ENCODE measurements at places on chromosomes 13 and 19.

DNA sequence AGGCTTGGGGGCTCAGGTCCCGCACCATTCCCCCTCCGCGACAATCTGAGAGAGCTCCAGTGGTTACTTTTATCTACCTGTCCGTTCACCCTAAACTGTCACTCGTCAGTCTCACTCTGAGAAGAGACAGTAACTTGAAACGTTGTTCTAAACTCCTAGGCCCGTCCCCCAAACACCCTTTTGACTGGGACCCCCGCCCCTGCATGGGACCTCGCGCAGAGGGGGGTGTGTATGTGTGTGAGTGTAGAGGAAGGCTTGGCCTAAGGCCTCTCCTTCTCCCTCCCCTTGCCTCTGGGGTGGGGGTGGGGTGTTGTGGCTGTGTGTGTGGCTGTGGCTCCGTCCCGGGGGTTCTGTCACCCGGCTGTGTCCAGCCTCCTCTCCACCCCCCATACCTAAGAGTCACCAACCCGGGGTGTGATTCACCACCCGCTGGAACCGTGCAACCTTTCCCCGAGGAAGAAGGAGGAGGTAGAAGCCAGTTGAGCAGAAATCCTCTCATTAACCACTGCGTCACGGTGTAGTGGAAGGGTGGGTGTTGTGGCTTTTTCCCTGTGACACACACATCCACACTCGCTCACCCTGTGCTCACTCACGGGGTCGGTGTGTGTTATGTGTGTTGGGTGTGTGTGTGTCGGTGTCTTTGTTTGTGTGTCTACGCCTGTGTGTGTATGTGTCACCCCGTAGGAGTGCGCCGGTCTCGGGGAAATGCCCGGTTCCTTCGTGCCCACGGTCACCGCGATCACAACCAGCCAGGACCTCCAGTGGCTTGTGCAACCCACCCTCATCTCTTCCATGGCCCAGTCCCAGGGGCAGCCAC is 2.4 kb downstream of the FOSB start:
- no peak for DNase-seq

DNA sequence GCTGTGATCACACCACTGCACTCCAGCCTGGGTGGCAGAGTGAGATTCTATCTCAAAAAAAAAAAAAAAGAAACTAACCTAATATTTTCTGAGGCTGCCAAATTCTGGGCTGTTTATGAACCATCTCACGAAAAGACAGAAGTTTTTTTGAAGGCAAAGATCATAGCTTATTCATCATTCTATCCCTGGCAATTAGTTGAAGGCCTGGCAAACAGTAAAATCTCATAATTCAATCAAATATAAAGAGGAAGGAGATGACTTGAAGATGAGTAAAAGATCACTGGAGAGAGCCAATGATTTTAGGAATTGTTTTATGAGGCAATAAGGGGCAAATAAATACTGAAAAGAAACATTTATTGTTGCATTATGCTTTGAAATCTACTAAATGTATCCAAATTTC is 216.5 kb downstream of the DCLK1 start:
- no peak for DNase-seq

GRCh38 chr13:113938716-113939115 is 35.2 kb downstream of the C13orf46 start:
- no peak for DNase-seq

DNA sequence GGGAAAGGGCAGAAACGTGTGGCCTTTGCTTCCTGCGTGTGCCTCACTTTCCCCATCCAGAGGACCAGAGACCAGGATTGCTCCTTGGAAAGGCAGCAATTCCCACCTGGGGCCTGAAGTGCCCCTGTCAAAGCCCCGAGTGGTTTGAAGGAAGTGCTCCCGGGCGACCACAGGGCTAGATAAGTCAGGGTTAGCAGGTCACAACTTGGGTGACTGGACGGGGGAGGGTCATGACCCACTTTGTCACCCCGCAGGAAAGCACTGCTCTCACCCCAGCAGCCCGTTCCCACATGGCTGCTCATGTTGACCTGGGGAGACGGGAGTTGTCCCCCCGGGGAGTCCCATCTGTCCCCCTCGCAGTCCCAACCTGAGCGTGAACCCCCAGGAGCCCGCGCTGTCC is 459 bp downstream of the PRAM1 start:
- no peak for DNase-seq

- DNase-seq, result no peak
Measured at GRCh38 chr13:79307433-79307861, 98.6 kb downstream of the RBM26 start.

DNA sequence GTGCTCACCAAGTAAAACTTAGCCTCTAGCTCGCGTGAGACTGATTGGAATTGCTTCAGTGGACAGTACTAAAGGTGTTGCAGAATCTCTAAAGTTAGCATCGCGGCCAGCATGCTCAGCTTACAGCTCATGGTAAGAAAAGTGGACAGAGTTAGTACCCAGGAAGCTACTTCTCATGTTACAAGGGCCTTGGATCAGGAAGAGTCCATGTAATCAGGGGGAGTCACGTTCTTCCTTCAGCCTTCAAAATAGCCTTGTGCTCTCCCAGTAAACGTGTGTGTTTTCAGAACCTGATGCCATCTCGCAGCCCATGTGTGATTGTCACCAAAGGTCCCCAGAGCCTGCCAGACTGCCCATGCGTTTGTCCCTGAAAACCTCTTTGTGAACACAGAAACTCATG is 195.8 kb upstream of the RNF113B start:
- no peak for DNase-seq

DNA sequence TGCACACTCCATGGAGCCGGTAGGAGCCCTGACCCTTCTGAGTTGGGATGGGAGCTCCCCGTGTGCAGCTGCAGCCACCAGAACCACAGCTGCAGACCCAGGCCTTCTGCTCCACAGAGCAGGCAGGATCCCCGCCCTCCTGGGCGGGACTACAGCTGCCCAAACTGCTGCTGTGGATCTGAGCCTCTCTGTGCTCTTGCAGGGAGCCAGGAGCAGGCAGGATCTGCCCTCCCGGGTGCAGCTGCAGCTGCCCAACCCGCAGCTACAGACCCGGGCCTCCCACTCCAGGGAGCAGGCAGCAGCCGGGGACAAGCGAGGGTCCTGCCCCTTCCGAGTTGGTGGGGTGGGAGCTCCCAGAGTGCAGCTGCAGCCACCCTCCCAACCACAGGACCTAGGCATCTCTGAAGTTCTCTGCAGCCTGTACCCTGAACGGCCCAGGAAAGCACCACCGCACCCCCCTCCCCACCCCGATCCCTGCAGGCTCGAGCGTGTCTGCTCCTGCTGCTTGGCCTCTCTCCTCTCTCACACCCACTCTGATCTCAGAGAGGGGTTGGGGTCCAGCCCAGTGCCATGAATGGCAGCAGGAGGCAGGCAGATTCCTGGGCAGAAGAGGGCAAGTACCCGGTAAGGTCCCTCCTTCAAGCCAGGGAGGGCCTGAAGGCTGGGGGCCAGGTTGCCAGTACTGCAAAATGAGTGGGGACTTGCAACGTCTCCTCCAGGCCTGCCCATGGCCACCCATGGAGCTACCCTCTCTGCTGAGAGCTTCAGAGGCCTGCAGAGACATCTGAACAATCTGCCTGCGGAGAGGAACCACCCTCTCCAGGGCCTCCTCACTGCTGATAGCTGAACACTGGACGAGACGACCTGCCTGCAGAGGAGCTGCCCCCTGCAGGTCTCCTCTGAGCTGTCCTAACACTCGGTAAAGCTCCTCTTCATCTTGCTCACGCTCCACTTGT is 16.4 kb upstream of the EMP3 start:
- no peak for DNase-seq

GRCh38 chr13:93045836-93046235 is 180.8 kb upstream of the GPC6 start:
- DNase-seq, result no peak

- no peak for DNase-seq
Measured at GRCh38 chr19:31572102-31572975, 223.1 kb upstream of the TSHZ3 start.

DNA sequence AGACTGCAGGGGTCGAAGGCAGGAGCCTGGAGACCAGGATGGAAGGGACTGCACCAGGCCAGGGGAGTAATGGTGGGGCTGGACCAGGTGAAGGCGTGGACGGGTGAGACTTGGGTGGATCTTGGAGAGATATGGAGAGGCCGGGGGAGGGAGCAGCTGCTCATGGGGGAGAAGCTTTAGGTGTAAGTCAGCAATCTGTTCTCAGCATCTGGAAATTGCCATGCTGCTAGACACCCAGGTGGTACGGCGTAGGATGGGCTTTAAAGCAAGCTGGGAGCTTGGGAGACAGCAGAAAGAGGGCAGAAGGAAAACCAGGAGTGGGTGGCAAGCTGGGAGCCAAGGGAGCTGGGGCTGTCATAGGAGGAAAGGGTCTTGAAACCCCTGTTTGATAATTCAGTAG is 3.0 kb downstream of the CERS4 start:
- no peak for DNase-seq

DNA sequence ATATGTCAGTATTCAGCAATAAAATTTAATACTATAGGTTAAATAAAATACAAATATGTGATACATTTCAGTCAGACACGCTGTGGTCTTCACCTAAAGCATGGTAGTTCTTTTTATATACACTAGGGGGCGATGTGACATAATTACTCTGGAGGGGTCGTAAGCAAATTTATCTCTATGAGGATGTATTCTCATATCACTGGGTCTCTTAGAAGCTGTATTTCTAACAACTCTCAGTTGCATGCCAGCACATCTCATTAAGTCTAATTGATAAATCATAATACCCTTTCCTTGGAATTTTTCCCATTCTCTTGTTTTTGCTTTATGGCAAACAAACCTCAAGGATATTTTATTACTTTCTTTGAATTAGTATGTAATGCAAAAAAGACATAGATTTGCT is 3.9 kb upstream of the PCDH17 start:
- no peak for DNase-seq

DNA sequence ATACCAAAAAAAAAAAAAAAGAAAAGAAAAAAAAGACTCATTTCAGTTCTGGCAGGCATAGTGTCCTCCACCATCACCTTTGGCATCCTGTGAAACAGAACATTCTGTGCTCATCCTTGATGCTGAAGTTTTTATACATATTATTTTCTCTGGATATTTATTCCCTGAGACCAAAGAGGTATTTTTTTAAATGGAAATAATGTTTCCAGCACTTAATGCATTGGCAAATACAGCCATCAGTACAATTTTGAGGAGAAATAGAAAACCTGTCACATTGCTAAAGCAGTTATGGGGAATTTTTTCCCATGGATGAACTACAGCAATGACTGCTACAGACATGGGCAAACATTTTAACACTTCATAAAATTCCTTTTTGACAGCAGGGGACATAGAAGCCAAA is 312.4 kb downstream of the DNAJC15 start:
- no peak for DNase-seq

DNA sequence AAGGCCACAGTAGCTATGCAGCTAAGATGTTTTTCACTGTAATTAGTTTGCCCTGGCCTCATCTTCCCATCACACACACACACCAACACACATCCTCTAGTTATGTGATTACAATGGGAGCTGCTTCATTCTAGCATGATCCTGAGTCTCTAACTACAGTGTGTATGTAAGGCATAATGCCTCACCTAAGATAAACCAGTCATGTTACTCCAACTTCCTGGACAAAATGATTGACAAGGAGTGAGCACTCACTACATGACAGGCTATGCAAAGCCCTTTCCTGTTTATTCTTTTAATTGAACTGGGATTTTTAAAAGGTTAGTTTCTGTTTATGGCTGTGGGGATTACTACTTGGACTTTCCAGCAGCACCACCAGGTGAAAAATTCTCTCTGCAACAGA is 400.8 kb upstream of the ATXN8OS start:
- DNase-seq, result no peak

DNA sequence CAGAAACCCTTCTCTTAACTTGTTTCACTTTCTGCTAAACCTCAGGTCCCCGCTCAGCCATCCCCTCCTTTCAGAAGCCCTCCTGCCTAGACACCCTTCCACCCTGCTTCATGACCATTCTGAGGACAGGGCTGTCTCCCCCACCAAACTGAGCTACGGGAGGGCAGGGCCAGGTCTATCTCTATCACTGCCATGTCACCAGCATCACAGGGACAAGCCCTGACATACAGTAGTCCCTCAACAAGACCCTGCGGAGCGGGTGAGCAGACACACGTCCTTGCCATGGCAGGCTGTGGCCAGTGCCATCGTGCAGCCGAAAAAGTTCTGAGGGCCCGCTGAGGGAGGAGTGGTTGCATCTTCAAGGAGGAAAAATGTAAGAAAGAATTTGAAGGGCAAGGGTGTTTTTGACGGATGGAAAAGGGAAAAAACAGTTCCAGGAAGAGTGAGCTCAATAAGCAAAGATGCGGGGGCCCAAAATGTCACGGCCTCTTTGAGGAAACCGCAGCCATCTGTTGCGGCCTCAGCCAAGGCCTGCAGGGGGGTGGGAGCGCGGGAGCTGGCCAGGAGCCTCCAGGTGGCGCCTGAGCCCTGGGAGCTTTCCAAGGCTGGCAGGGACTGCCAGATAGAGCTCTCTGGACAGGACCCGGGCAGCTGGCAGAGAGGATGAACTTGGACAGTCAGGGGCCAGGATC is 8.1 kb downstream of the PTGIR start:
- no peak for DNase-seq

DNA sequence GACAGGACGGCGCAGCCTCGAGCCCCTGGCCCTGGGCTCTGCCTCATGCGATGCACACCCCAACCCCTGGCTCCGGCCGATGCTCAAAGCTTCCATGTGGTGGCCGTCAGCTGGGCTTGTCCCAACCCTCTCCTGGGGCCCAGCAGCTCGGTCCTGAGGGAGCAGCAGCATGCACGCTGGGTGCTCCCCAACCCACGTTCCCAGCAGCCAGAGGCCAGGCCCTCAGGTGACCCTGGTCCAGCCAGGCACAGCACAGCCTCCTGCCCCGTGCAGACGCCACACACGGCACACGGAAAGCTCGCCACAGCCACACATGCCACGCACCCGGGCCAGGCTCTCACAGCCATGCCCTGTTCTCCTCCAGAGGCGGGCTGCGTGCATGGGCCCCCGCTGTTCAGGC is 60.7 kb downstream of the IER2 start:
- DNase-seq, result no peak

DNA sequence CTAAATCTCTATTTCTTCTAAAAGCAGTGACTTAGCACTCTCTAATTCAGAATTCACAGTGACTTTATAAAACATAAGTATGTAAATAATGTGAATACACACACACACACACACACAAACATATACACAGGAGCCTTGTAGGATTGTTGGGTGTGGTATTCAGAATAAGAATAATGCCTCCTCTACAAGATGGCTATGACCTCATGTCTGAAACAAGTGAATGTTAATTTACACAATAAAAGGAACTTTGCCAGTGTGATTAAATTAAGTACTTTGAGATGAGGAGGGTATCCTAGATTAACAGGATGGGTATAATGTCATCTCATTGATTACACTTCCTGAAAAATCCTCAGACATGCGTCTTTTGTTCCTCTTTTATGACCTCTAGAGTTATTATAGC is 234.6 kb downstream of the SLITRK6 start:
- DNase-seq, result no peak

DNA sequence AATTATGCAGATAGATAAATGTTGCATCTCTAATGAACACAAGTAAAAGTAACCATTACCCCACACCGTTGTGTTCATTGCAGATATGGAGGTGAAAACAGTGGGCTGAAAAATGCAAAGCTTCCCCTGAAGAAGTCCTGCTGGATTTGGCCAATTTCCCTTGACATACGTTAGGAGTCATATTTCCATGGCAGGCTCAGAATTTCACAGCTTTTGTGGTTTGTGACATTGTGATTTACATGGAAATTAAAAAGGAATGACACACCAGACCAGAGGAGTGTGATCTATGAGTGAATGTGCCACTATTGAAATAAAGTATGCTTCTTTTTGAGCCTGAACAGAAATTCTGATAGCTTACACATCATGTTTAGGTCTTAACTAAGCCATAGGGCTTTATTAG is 221.1 kb upstream of the TMTC4 start:
- no peak for DNase-seq

Data from stimulated activated CD8-positive, alpha-beta memory T cell treated with anti-CD3 and anti-CD28 coated beads, Interleukin-2, amount 100 ng/mL, for 1 hour (primary cell).